ENCODE measurements at places on chromosomes 2 and 18.

- no peak for DNase-seq
Observed at GRCh38 chr2:198324071-198324470, 519.7 kb downstream of the PLCL1 start.

DNA sequence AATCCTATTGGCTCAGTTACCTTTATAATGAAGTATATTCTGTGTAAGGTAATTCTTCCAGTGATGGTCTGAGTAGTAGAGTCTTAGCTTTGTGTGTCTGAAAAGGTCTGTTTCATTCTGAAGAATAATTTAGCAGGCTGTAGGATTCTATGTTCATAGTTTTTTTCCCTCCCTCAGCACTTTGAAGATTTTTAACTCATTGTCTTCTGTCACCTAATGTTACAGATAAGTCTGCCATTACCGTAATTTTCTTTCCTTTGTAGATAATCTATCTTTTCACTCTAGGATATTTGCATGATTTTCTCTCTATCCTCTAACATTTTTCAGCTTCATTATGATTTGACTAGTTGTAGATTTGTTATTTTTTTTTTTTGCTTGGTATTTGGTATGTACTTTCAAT lies 22.7 kb downstream of the INSIG2 start:
- no peak for DNase-seq

DNA sequence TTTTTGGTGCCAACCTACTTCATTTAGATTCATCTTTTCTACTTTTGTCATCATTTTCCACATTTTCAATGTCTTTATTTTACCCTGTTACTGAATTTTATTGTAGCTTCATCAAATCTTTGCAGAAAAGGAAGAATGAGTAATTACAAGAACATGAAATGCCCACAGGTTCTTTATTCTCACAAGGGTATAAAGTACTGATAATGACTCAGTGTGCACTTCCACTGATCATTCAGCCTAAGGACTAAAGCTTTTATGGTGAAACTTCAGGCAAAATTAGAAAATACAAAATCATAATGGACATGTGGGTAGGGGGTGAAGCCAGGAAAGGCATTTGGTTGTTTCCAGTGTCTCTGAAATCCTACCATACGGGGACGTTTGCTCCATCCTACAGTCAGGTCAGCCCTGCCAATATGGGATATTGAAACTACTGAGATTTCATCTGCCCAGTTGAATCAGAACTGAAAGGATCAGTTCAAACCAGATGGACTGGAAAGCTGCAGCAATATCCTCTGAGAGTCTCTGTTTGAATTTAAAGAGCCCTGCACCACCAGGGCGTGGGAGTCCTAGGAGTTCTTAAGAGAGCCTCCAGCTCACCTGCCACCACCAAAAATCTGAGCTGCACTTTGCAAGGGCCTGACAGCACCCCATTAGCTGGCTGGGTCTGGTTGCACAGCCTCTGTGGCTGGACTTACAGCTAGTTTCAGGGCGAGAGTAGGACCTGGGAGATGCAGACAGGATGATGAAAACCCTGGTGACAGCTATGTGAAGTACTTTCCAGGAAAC lies 390.4 kb downstream of the CMPK2 start:
- DNase-seq = no peak

- DNase-seq = no peak
Observed at GRCh38 chr2:105732101-105732500, 12.6 kb upstream of the NCK2 start.

- DNase-seq = no peak
Observed at GRCh38 chr2:240248721-240249422, 108.4 kb upstream of the OTOS start.

- DNase-seq = no peak
Observed at GRCh38 chr2:67201521-67201920, 195.6 kb upstream of the ETAA1 start.

DNA sequence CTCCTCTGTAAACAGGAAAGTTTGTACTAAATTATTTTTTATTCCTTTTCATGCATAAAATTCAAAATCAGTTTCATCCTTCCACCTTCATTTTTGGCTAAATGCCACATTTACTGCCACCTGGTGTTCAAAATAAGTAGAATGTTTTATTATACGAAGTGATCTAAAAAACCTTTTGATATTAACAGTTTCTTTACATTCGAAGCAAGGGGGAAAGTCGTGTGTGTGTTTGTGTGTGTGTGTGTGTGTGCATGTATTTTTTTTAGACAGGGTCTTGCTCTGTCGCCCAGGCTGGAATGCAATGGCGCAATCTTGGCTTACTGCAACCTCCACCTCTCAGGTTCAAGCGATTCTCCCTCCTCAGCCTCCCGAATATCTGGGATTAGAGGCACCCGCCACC lies 9.0 kb upstream of the SCN9A start:
- no peak for DNase-seq

DNA sequence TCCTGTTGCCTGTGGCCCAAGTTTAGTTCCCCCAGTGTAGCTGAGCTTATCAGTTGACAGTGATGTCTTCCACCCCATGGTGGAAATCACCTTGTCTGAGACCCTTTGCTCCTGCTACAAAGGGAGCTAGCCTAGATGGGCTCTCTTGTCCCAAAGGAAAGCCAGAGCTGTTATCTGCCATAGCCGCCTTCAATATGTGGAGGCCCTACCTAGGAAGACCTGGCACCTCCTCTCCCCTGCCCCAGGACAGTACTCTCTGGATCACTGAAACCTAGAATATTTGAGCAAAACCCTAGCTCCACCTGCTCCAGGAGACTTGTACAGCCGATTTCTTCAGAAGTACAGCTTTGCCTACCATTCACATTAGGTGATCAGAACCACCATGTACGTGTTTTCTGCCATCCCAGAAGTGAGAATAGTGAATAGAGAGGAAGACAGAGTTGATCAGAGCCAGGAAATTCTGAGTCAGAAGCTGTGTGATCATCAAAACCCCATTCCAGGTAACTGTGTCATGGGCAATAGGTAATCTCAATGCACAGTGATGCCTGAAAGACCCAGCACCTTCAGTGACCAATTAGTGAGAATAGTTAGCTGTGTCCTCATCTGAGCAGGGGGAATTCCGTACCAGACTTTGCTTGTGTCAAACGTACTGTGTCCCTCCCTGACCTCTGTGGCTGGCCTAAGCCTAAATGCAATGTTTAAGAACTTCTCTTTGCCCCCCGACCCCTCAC lies 138.4 kb upstream of the ALPP start:
- DNase-seq = no peak

DNA sequence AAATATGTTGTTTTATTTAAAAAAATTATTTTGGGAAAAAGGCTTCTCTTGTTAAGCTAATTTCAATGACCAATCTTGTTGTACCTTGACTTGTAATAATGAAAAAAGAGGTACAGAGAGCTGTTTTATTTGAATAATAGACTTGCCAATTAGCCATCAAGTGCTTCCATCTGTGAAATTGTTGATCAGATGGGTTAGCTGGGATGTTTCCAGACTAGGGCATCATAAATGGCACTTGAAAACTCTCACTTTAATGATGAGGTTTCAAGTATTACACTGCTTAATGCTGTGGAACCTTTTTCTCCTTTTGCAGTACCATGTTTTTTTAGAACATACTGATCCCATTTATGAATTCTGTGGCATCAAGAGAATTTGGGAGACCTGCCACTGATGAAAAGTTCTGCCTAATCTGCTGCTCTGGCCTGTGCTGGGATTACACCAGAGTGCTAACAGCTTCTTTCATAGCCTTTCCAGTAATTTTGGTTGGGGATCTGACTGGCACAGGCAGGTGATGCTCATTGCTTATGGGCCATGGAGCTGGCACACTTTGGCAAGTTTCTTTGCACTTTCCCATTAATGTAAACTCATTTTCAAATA lies 24.2 kb downstream of the PSMD14 start:
- DNase-seq = no peak

DNA sequence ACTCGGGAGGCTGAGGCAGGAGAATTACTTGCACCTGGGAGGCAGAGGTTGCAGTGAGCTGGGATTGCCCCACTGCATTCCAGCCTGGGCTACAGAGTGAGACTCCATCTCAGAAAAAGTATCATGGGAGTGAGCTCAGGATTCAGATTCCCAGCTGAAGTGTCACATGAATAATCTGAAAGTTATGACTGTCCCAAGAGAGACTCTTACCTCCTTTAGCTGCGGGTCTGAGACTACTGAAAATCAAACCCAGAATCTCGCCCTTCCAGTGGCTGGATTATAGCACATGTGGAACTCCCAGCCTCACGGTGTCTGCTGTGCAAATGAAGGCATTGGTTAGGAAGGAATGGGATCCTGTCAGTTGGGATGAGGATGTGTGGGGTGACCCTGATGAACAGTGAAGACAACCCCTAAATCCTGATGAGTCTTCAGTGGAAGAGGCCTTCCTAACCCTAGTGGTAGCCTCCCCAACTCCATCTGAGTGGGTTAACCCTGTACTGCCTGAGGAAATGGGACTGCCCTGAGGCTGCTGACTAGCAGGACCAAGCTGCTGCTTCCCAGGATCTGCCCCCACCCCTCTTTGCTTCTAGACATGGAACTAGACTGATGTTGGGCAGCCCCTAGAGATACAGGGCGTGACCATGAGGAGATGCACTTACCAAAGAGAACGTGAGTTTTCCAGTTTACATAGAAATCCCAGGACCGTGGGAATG lies 16.5 kb downstream of the BOK start:
- DNase-seq = no peak

GRCh38 chr2:69011611-69012157 lies 1.3 kb upstream of the ANTXR1 start:
- DNase-seq = no peak

- no peak for DNase-seq
Observed at GRCh38 chr18:56870982-56871381, 219.8 kb downstream of the WDR7 start.

GRCh38 chr18:70025580-70025979 lies 77.9 kb upstream of the CD226 start:
- DNase-seq = no peak

GRCh38 chr18:57148263-57148662 lies 1.4 kb downstream of the BOD1L2 start:
- DNase-seq = no peak

- no peak for DNase-seq
Observed at GRCh38 chr2:159128191-159128590, 158.3 kb downstream of the WDSUB1 start.

DNA sequence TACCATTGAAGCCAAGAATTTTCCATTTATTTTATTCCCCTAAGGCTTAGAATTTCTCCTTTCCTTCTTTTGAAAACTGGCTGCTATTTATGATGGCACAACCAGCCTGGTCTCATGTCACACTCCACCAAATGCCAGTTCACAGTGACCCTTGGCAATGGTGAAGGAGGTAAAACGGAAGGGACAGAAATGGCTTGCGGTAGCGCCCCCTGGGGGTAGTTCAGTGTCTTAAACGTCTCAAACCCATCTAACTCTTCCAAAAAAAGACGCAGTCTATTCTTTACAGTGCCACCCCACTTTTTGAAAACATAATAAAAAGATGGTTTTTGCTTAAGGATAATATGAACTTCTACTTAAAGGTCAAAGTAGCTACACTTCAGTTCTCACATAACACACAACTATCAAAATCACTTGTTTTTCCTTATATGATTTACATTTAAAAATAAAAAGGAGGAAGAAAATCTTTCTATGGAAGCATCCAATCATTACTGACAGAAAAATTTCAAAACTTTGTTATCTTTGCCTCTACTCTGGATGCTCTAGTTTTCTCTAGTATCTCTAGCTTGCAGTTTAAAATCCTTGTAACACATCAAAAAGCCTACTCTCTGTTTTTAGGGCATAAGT lies 28.0 kb downstream of the PNO1 start:
- peak; percentile 25 for DNase-seq
